SJSA1 (cell line): ENCODE measurements at places on chromosomes 1 and 21.

- no peak for DNase-seq
Observed at GRCh38 chr1:117710710-117711109, 104.9 kb downstream of the TENT5C start.

DNA sequence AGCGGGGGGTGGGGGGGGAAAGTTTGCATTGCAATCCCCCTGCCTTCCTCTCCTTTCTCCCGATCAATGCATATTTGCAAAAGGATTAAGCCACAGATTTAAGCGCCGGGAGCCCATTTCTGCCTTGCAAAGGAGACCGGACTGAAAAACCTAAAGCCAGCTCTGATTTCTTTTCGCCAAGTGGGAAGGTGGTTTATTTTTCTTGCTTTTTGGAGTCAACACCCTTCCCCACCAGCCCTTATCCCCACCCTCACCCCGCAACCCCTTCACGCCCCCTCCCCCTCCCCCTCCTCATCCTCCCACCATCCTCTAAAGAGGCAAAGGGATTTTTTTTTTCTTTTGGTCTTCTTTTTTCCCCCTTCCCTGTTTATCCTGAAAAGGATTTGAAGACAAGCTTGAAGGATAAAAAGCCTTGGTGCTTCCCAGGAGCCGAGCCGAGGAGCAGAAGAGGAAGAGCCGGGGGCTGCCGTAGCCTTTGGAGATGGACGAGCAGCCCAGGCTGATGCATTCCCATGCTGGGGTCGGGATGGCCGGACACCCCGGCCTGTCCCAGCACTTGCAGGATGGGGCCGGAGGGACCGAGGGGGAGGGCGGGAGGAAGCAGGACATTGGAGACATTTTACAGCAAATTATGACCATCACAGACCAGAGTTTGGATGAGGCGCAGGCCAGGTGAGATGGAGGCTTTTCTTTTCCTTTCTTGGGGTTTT lies 513 bp downstream of the PBX1 start:
- DNase-seq, result peak; percentile 22

DNA sequence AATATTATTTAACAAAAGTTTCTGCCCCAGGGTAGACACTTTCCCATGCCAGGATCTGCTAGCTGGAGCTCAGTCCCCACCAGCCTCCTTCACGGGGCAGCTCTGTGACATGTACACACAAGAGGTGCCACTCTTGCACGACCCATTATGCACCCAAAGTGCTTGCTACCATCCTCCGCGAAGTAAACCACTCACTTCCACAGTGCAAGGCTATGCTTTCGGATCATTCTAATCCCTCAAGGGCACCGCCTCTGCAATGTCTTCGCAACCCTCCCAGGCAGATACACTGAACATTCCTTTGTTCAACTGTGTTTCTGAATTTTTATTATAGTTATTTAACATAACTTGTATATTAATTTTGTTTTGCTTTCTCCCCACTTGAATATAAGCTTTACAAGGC lies 303.8 kb downstream of the VAV3 start:
- DNase-seq, result no peak

DNA sequence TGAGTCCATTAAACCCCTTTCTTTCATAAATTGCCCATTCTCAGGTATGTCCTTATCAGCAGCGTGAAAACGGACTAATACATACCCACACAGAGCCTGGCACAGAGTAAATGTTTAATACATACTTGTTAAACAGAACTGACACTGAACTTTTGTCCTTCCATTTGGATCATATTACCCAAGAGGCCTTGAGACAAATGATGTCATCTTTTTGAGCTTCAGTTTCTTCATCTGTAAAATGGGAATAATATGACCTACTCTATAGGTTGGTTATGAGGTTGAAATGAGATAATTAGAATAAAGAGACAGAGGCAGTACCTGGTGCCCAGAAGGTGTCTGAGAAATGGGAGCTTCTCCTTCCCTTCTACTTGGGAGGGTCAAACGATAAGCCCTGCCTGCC lies 13.8 kb downstream of the CYB5RL start:
- no peak for DNase-seq

DNA sequence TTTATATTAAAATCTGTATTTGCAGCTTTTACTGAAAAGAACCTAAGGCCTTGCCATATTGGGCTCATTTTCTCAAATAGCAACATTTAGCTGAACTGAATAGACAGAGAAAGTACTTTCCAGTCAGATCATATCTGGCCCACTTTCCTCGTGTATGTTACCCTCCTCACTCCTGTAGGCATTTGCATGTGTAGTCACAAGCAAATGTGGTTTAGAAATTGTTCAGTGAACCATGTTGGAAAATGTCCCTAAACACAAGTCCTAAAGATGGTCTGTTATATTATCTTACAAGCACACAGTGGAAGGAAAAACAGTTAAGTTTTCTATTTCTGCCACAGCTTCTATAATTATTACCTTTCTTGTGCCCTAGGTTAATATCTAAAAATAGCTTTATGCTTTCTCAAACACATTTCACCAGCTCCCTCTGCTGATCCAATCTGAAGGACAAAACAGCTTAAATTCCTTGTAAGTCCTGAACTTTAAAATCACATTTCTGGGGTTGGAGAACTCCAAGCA lies 606 bp upstream of the FMO4 start:
- DNase-seq, result no peak
